Stomach (tissue), 19 donors: ENCODE measurements at places on chromosomes 11 and 22. TPM values are rescaled to one million over a fixed set of nuclear protein-coding genes. Genes with fewer than 3 reads are reported as not detected.

Gene ADAMTS15
- 16.1 TPM for total RNA-seq

Gene OR56A1
- total RNA-seq = not detected

Gene ZP1
- total RNA-seq = not detected

Gene UBQLNL
- not detected for total RNA-seq

Gene C1QTNF5
- 32.0 TPM for total RNA-seq

Gene B4GALNT4
- not detected for total RNA-seq

Gene CASP1
- total RNA-seq = 2.3 TPM

Gene BDNF
- 1.2 TPM for total RNA-seq

Gene SYT12
- total RNA-seq = not detected

Gene BRSK2
- not detected for total RNA-seq

Gene NCAPD3
- 3.5 TPM for total RNA-seq

Gene GP1BB
- total RNA-seq = not detected

Gene RAB36
- 1.4 TPM for total RNA-seq

Gene TTC36
- 56.8 TPM for total RNA-seq

Gene MYOD1
- not detected for total RNA-seq

Gene RFPL2
- total RNA-seq = not detected

Gene CELSR1
- 29.8 TPM for total RNA-seq

Gene NNMT
- total RNA-seq = 250 TPM

Gene GSTT2
- total RNA-seq = not detected

Gene SYTL2
- total RNA-seq = 336 TPM

Gene SLC43A3
- total RNA-seq = 10.5 TPM

Gene APLNR
- not detected for total RNA-seq

Gene PIWIL4
- total RNA-seq = 6.1 TPM
